ENCODE measurements at places on chromosomes 2 and 18. TPM values are rescaled to one million over a fixed set of nuclear protein-coding genes. Genes with fewer than 3 reads are reported as not detected.

The NR4A2 gene
- polyA plus RNA-seq: 0.71 TPM

The NEU2 gene
- polyA plus RNA-seq: not detected

The TRIM43 gene
- not detected for polyA plus RNA-seq

The LYG2 gene
- polyA plus RNA-seq: 0.99 TPM

The SLC25A12 gene
- polyA plus RNA-seq: 6.2 TPM

The DNER gene
- polyA plus RNA-seq: 4.7 TPM

DNA sequence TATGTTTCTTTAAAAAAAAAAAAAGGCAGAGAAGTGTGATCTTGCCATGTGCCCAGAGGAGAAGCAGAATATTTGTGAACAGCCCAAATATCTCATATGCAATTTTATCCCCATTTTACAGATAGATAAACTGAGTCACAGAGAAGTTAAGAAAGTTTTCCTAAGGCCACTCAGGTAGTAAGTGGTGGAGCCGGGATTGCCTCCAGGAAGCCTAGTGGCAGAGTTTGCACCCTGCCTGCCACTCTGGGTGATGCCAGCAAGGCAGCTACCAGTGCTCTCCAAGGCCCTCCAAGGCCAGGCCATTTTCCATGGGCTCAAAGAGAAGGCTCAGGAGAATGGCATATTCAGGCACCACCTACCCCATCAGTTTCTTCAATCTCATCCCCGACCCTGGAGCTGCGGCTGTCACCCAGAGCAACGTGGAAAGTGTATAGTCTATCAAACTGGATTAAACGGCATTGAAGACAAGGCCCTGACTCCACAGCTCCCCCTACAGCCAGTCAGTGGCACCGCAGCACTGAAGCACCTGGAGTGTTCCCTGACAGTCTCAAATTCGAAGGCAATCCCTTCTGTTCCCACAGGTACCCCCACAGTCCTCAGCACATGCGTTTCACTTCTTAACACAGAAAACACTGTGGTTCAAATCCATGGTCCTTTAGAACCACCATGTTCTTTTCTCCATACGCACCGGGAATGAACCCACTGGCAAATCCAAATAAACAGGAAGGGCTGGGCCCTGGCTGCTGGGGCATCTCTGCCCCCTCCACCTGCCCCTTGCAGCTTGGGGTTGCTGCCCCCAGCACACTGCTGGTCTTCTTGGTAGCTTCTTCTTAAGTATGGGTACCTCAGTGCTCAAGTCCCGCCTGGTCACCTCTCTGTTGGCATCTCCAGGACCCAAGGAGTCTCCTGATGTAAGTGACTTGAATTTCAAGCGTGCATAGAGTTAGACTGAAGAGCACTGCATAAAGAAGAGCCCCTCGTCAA, 175.3 kb downstream of the INHBB start:
- peak; percentile 82 for DNase-seq

DNA sequence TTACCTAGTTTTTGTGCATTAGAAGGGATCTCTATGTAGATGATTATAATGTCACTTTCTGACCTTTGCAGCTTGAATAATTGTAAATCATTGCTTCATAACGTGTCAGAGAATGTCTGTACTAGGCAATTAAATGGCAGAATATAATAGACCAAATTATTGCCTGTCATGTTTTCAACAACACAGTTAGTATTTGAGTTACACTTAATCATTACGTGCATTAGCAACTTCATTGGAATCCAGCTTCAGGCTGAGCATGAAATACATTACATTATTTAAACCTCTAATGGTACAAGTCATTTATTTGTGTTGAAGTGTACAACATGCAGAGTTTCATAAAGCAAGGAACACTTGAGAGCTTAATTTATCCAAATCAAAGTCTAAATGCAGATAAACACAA, 48.0 kb downstream of the ZNF407 start:
- DNase-seq: no peak

- DNase-seq: peak; percentile 11
Observed at GRCh38 chr2:43086451-43087221, 139.8 kb downstream of the ZFP36L2 start.

DNA sequence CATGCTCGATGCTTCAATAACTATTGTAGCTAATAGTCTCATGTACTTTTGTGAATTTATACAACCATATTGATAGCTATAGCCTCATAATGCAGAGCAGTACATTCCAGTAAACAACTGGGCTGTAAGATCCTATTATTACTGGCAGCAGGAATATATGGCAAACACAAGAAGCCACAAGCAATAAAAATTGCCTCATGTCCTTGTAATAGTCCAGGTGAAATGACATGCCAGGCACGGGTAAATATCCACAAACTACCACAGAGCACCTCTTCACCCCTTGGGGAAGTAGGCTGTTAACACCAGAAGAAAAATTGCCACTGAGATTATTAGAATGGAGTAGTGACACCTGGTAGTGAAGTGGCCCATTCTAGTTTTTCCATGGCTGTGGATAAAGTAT, 158.3 kb downstream of the MTX2 start:
- no peak for DNase-seq

GRCh38 chr2:35963824-35964223, 391.8 kb upstream of the CRIM1 start:
- peak; percentile 7 for DNase-seq

- DNase-seq: no peak
Observed at GRCh38 chr2:19933351-19933981, 31.7 kb upstream of the TTC32 start.
